ENCODE measurements at places on chromosomes 16 and 17.

GRCh38 chr17:31490019-31490650 lies 98.7 kb downstream of the RAB11FIP4 start:
- no peak for ATAC-seq

GRCh38 chr17:58231641-58232040 lies 6.7 kb upstream of the LPO start:
- ATAC-seq: no peak

DNA sequence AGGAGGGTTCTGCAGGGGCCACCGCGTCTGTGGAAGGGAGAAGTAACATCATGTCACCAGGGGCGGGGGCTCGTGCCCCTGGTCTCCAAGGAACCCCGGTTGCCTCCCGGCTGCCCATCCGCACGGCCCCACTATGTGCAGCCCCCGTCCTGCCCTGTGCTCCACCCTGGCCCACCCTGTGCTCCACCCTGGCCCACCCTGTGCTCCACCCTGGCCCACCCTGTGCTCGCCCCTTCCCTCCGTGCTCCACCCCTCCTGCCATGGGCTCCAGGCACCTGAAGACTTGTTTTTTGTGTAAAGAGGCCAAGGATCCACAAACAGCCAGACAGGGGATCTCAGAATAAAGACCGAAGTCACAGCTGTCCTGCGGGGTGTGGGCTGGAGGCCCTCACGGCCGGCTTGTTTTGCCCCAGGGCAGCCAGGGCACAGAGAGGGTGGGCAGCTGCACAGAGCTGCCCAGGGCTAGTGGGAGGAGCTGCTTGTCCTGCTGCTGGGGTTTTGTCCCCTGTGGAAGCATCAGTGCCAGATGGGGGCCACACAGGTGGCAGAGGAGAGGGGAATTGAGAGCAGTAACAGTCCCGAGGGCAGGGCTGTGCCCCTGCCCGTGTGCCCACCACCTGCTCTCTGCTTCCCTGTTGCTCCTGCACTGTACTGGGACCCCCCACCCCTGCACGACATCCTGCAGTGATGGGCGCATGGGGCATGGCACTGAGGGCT lies 147.0 kb upstream of the CIBAR2 start:
- ATAC-seq: no peak

DNA sequence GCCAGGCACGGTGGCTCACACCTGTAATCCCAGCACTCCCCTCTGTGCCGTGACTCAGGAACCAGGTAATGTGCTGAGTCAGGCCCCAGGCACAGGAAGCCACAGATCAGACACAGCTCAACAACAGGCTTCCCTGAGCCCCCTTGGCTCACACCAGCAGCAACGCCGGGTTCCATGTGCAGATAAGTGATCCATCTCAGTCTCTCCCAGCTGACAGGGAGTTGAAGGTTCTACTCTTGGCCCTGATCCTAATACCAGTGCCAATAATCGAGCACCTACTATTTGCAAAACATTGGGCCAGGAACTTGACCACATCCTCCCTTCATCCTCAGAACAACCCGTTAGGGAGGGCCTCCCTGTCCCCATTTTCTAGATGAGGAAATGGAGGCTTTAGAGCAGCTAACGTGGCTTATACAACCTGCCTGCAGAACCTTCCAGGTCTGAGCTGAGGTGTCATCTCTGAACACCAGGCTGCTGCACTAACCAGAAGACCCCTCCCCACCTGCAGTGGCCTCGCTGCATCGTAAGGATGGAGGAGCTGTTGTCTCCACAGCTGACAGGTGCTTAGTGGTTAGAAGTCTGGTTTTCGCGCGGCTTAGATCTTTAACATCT lies 64.8 kb upstream of the AMZ2 start:
- no peak for ATAC-seq

DNA sequence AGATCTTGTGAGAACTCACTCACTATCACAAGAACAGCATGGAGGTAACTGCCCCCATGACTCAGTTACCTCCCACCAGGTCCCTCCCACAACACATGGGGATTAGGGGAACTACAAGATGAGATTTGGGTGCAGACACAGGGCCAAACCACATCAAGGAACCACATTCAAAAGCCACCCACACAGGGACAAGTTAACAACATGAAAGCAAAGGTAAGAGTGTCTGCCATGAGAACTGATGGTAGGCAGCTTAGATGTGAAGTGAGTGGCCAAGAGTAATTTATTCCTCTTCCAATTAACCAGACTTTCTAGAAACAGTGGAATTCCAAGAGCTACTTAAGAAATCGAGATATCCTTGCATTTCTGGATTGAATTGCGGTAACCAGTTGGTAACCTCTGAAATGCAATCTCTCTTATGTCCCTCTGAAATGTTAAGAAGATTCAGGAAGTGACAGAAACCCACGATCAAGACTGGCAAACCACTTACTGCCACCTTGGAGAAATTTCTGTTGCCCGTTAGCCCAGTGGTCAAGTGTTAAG lies 167.4 kb upstream of the CACNG5 start:
- ATAC-seq: no peak

DNA sequence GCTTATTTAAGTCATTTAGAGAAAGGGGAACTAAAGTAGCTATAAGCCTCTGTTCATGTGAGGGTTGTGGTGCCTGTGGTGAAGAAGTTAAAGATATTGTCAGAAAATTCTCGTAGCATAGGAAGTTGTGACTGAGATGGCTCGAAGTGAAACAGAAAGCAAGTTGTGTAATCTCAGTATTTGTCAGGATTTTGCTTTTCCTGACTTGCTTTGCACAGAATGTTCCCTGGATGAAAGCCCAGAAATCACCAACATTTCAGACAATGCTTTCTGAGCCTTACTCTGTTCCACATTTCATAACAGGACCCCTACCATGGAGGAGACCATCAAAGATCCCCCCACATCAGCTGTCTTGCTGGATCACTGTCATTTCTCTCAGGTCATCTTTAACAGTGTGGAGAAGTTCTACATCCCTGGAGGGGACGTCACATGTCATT lies 10.6 kb downstream of the CALCOCO2 start:
- peak; percentile 71 for ATAC-seq

DNA sequence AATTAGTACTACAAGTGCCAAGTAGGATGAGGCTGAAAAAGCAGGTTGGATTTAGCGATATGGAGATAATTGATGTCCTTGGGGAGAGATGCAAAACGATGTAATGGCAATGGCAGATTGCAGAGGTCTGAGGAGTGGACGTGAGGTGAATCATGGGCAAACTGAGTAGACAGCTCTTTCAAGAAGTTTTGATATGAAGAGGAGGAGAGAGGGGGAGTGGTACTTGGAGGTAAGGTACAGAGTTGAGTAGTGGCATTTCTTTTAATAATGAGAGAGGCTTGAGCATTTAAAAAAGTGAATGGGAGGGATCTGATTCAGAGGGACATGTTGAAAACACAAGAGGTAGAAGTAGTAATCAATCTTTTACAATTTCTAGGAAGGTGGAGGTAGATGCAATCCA lies 17.7 kb upstream of the VPS4A start:
- no peak for ATAC-seq

DNA sequence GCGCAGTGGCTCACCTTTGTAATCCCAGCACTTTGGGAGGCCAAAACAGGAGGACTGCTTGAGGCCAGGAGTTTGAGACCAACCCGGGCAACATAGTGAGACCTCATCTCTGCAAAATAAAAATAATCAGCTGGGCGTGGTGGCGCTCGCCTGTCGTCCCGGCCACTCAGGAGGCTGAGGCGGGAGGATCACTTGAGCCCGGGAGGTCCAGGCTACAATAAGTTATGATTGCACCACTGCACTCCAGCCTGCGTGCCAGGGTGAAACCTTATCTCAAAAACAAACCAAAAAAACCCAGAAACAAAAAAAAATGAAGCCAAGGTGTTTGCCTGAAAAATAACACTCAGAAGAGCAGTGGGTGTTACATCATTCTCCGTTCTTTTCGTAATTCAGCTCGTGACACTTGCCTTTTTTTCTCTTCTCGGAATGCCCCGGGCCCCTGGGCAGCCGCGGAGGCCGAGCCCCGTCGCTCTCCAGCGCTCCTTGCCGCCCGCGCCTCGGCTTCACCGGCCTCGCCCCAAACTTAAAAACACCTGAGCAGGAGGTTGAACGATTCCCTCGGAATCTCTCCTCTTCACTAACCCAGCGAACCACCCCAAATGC lies 17.0 kb downstream of the PRCD start:
- ATAC-seq: peak; percentile 23

DNA sequence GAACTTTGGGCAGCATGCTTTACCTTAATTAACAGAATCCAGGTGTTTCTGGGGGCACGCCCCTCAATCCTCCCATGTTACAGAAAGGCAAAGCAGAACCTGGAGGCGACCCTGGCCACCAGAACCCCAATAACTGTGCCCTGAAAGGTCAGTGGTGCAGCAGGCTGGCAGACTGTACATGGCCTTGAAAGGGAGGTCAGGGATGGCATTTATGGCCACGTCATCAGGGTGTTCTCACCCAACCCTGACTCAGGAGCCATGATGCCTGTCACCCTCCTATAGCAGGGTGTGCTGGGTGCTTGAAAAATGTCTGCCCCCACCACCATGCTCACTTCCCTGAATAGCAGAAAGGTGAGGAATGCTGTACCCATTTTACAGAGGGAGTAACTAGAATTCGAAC lies 177.7 kb downstream of the TMEM132E start:
- no peak for ATAC-seq

DNA sequence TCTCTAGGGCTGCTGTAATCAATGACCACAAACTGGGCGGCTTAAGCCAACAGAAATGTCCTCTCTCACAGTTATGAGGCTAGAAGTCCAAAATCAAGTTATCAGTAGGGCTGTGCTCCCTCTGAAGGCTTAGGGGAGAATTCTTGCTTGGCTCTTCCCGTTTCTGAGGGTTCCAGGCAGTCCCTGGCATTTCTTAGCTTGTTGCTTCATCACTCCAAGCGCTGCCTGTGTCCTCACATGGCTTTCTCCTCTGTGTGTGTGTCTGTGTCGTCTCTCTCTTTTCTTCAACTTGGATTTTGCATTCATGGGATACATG lies 13.7 kb upstream of the CDC42EP4 start:
- ATAC-seq: peak; percentile 56

DNA sequence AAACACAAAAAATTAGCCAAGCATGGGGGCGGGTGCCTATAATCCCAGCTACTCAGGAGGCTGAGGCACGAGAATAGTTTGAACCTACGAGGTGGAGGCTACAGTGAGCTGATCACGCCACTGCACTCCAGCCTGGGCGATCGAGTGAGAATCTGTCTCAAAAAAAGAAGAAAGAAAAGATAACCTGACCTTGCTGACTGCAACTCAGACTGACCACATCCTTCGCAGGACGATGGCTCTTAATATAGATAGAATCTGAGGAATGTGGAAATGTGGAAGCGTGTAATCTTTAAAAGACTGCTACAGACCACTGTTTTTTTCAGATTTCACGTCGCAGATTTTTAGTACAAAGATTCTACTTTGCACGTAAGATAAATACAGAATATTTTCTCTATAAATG lies 37.8 kb downstream of the KLHDC4 start:
- ATAC-seq: no peak

DNA sequence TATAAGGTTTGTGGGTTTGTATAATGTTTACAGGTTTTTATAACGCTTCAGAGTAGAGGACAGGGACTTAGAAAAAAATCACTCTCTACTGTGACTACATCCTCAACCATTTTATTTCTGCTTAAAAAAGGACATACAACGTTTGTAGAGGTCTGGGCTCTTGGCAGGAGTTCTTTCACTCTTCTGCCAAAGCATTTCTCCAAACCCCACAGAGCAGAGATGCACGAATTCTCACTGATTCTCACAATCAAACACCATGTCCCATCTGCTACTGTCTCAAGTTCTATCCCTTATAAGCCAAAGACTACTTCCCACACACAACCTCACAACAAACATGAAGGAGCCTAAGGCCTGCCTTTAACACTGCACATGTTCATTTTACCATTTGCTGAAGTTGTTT lies 7.0 kb upstream of the ANKFY1 start:
- no peak for ATAC-seq

DNA sequence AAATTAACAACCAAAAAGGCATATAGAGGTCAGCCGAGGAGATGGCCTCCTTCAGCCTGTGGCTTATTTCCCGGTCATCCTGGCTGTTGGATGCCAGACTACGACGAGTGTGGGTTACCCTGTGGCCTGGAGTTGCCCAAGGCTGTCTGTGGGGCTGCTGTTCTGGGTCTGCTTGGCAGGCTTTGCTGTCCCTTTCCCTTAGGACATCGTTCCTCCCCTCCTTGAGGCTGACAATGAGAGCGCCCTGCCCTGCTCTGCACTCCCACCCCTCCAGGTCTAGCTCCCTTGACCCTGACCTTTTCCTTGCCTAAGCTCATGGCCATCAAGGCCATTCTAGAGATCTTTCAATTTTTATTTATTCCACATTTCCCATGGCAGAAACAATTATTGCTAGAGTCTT lies 1.9 kb upstream of the CBFB start:
- no peak for ATAC-seq

DNA sequence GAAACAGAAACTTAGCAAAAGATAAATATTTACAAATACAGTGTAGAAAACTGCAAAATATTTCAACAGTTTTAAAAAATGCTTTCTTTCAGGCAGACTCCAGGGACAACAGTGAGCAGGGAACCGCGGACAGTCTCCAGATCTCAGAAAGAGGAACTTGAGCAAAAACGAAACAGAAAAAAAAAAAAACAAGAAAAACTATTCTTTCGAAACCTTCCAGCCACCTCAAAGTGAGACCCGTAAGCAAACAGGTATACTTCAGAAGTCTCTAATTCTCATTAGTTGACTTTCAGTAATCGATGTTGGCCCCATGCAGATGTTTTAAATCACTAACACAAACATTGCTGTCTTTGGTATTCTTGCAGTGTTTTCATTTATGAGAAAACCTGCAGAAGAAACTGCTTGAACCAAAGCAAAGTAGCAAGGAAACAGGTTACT lies 15.7 kb upstream of the CCL1 start:
- ATAC-seq: no peak

- ATAC-seq: peak; percentile 56
These were observed 8.1 kb downstream of the MEIOB start for GRCh38 chr16:1863681-1864460.

GRCh38 chr17:68379177-68379510 lies 78.2 kb downstream of the WIPI1 start:
- ATAC-seq: no peak

- ATAC-seq: peak; percentile 58
These were observed 5.0 kb upstream of the CCDC57 start for GRCh38 chr17:82217530-82218204.

- ATAC-seq: no peak
These were observed 225.9 kb upstream of the EEF2KMT start for GRCh38 chr16:5323284-5324141.

GRCh38 chr17:31275116-31275515 lies 21.9 kb downstream of the OMG start:
- no peak for ATAC-seq

- ATAC-seq: no peak
These were observed 105.5 kb downstream of the SOX9 start for GRCh38 chr17:72226322-72226721.

- no peak for ATAC-seq
These were observed 927 bp upstream of the ENGASE start for GRCh38 chr17:79073706-79074088.

GRCh38 chr17:71440513-71440912 lies 680.3 kb upstream of the SOX9 start:
- ATAC-seq: no peak

All from SK-N-SH treated with all-trans-retinoic acid at 6 μM for 48 hours (cell line).